ENCODE measurements at places on chromosomes 7 and 10.

GRCh38 chr10:102152545-102152890 lies 329 bp downstream of the NOLC1 start:
- DNase-seq: no peak

- no peak for DNase-seq
Measured at GRCh38 chr7:125195156-125195555, 265.5 kb upstream of the POT1 start.

GRCh38 chr7:79790656-79791262 lies 337.3 kb upstream of the MAGI2 start:
- no peak for DNase-seq

DNA sequence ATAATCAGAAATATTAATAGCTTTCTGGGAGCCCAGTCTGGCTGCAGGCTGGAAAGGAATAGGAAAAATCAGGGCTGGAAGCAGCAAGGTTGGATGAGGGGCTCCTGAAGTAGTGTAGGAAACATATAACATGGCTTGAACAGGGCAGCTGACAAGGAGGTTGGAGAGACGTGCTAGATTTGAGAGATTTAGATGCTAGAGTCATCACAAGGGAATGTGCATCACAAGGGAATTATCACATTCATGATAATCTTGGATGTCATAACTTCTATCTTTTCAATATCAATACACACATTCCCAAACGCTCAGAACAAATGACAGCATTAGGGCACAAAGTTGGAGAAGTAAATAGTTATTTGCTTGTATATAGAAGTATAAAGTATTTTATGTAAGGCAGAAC lies 120.9 kb upstream of the EGFR start:
- DNase-seq: no peak

DNA sequence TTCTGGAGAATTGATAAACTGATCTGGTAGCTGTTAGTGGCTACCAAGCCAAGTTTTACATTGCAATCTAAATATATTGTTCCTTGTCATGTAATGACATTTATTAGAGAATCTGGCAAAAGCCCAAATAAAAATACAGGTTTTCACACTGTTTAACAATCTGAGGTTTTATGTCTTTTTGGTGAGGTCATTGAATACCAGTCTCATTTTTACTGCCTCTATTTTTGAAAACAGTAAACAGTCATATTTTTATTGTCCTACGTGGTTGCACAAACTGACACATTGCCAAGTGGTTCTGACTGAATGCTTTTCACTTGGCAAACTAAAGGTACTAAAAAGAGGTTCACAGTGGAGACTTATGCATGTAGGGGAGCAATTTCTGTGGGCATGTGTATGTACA lies 157.5 kb downstream of the PRKG1 start:
- DNase-seq: no peak

DNA sequence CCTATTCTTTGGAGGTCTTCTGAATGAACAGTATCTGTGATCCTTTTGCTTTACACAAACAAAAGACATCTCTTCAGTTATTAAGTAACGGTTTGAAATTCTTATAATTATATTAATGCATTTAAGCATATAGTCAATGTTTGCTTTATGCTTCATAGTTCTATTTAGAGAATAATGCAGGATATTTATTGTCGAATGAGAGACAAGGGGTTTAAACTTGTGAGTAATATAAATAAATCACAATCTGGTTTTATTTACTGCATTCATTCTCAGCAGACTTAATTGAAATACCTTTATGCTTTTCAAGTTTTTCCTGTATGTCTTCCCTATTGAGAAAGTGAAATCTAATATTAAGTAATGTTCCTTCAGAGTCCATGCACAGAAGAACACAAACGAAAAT lies 149.5 kb upstream of the LRRN3 start:
- DNase-seq: no peak

DNA sequence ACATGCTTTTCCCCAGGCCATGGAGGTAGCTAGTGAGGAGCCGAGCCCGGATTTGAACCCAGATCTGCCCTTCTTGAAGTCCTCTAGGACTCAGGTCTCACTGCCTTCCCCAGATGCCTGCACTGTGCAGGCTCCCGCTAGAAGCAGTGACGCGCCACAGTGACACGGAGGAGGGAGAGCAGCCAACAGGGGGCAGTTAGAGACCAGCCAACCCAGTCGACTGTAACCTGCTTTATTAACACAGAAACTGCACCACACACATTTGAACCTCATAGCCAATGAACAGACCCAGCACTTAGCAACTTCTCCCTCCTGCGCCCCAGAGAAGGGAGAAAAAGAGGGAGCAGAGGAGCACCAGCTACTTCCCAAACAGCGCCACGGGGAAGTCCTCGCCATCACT lies 27.4 kb downstream of the PILRA start:
- no peak for DNase-seq

DNA sequence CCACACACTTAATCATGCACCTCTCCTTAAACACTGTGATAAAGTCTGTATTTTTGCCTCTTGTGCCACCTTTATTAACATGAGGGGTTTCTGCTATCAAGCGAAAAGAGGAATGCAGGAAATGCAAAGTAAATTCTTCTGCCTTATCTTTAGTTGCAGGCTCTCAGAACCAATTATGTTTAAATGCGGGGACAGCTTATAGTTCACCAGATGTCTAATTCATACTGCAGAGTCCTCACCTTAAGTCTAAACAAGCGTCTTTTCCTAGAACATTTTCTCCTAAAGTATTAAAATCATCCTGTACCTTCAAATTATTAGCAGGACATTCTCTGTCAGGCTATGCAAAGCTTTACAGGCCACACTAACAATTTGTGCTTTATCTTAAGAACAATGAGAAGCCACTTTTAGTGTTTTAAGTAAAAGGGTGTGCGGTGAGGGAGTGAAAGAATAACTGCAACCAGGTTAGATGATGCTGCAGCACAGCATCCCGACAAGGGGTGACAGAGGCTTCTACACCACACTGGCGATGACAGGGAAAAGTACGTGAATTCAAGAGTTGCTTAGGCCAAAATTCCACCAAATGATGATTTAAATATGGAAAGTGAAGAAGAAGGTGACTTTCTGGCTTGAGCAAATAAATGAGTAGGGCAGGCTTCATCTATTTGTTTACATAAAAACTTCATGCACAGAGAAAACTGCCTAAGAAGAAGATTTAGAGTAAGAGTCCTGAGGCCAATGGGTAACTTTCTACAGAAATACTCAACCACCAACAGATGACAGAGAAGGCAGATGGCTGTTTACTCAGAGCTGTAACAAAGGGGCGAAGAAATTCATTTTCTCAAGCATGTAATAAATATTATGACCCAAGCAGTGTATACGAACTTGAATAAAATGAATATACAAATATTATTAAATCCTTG lies 36.0 kb downstream of the EZH2 start:
- DNase-seq: no peak

DNA sequence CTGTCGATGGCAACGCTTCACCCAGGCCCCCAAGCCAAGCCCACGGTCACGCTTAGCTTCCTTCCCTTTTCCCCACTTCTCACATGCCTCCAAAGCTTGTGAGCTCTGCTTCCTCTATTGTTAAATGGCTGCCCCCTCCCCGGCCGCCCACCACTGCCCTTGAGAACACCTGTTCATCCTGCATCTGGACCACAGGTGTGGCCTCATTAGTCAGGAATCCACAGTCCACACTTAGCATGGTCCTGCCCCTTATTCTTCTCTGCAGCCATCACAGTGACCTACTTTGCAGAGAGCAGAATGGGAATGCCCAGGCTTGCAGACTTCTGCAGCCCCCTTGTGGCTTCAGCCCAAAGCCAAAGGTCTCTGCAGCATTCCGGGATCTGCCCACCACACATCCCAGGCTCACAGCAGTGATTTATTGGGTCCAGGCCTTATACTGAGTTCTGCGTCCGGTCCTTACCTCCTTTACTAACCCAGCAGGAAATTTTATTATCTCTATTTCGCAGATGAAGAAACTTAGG lies 66.9 kb downstream of the PTPRE start:
- DNase-seq: no peak

- DNase-seq: no peak
Measured at GRCh38 chr7:80493121-80493849, 18.6 kb downstream of the GNAT3 start.

- DNase-seq: no peak
Measured at GRCh38 chr7:48411619-48412018, 240.4 kb downstream of the ABCA13 start.

DNA sequence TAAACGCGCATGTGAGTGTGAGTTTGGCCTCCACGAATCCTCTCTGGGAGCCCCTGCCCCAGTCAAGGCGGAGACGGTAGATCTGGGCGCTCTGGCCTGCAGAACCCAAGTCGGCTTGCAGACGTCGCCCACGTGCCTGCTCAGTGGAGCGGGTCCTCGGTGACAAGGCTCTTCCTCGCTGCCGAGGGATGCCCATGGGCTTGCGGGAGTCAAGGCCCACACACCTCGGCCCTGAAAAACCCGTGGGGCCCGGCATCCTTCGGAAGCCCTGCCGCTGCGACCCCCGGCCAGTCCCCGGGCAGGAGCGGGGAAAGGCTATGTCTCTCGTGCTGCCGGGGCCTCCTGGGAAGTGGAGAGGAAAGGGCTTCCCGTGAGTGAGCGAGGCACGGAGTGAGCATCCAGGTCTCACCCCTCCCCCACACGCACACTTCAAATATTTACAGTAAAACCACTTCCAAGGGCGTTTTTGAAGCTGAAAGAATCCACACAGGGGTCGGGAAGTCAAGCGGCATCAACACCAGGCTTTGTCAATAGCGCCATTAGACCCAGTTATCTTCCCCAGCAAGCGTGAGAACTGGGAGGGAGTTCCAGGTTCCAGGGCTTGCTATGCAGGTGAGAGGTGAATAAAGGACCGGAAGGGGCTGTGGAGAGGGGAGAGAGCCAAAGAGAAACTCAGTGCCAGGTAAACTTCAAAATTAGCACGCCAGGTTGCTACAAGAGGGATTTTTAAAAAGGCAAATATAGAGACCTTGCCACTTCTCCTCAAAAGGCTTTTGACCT lies 1.1 kb upstream of the MNX1 start:
- no peak for DNase-seq

DNA sequence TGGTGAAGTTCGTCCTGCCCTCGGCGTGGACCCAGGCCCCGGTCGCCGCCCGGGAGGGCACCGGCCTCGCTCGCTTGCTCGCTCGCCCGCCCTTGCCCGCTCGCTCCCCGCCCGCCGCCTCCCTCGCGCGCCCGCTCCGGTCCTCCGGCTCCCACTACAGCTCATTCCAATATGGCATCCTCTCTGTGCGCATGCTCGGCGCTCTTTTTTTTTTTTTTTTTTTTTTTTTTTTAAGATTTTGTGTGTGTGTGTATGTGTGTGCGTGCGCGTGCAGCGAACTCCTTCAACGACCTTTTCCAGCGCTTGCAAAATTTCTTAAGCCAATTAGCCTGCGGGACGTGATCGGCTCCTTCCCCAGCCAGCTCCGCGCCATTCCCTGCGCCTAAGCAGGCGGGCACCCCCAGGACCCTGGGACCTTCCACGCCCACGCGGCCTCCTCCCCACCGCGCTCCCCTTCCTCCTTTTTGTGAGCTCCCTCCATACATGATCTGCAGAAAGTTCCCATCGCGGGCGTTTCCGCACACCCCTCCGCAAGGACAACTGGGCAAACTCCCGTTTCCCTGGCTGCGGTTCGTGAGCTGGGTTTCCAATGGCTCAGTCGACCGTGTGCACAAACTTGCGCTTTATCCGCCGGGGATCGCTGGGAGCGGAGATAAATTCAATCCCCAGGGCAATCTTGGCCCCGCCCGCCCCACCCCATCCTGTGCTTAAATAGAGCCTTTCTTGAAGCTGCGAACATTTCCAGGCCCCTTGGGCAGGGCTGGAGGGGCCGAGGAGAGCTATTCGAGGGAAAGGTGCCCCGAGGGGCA lies at the start of gene SFMBT2:
SFMBT2 (minus strand) TSS at position 173 of the 809 bp plus-strand sequence. CDS start 29,136 bp downstream, outside the sequence.
- DNase-seq: no peak

GRCh38 chr10:122458693-122459092 lies 2.7 kb upstream of the HTRA1 start:
- no peak for DNase-seq

GRCh38 chr7:47954231-47954911 lies 6.1 kb upstream of the PKD1L1 start:
- DNase-seq: no peak
